ENCODE measurements at places on chromosomes 7 and 10.

- no peak for DNase-seq
Observed at GRCh38 chr10:132224343-132225072, 37.8 kb downstream of the DPYSL4 start.

DNA sequence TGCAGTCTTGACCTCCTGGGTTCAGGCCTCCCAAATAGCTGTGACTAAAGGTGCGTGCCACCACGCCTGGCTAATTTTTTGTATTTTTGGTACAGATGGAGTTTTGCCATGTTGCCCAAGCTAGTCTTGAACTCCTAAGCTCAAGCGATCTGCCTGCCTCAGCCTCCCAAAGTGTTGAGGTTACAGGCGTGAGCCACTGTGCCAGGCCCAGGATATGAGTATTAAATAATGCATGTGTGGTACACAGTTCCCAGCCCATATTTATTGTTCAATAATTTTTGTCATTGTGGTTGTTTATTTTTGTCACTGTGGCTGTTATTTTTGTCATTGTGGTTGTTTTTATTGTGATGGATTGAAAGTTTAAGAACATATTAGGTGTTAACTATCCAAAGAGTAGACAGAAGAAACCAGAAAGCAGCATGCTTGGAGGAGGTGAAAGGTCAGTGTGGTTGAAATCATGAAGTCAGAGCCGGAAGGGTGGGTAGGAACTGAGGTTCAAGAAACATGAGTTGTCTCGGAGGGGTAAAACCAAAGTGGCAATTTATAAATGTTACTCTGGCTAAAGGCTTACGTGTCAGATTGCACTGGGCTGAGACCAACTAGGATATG lies 45.0 kb downstream of the MRC1 start:
- DNase-seq: no peak

DNA sequence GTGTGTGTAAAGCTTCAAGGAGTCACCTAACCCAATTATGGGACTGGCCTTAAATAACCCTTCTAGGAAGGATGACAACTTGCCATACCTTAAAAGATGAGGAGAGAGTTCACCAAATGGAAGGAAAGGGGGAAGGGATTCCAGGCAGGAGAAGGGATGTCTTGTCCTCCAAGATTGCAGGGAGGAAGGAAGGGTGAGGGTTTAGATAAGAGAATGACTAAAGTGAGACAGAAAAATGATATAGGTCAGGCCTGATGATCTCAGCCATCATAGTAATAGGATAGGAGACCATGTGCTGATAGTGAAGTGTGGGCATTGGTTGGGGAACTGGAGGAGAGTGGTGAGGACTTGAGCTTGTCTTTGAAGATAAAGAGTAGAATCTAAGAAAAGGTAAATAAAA lies 7.7 kb upstream of the TMEM26 start:
- DNase-seq: no peak

- DNase-seq: no peak
Observed at GRCh38 chr10:80161321-80162083, 29.0 kb downstream of the PLAC9 start.

GRCh38 chr7:13910805-13911551 lies 78.5 kb downstream of the ETV1 start:
- no peak for DNase-seq

DNA sequence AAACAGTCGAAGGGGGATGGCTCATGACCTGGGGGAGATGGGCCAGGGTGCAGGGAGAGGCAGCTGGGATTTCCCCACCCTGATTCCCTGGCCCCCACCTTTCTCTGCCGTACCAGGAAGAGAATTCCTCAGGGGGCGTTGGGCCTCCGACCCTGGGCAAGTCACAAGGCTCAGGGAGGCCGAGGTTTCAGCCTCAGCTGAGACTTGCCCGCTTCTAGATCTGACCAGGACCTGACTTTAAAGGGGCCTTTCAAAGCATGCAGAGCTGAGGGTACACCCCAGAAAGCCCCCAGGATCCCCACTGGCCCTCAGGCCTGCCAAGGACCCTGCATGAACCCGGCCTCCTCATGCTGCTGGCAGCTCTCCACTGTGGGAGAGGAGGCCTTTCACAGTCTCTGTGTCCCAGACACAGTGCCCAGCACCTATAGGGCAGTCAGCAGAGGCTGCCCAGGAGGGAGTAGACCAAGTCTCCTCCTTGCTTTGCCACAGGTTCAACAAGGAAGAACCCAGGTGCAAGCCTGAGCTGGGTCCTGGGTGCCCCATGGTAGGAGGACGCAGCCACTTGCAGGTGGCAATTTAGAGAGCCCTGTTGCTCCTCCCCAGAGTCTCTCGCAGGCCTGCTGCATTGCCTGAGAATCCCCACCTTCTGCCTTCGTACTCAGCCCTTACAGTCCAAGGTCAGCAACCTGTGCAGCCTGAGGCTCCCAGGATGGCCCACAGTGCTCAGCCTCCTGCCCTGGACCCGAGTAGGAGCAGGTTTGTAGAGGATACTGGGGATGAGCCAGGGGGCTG lies 89.3 kb downstream of the CHST15 start:
- no peak for DNase-seq

DNA sequence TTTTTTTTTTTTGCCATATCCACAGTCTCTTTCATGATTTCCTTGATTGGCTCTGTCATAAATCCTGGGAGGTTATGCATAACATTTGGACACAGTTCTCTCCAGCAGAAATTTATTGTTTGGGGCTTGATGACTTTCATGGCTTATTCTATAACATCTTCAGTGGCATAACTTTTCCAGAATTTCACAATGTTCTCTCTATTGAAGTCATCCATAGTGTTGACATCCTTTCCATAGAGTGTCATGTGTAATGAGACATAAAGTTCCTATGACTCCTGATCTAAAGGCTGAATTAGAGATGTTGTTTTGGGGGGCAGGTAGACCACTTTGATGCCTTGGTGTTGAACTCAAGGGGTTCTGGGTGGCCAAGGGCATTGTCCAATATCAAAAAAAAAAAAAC lies 36.7 kb upstream of the STK17A start:
- DNase-seq: no peak

DNA sequence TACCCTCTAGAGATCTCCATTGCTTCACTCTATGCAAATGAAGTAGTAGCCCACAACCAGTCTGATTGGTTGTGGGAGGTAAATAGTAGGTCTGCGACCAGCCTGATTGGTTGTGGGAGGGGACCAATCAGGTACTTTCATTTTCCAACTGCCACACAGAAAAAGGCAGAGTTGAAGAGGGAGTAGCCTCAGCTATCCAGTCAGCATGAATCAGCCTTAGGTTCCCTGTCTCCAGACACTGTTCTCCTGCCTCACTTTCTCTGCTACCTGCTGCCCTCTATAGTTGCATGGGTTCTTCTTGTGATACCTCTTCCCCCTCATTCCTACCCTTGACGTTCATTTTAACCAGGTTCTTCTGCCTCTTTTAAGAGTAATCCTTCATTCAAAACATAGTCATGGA lies 114.5 kb upstream of the LYZL1 start:
- DNase-seq: no peak

- DNase-seq: no peak
Observed at GRCh38 chr7:71775648-71776047, 636.5 kb downstream of the CALN1 start.

GRCh38 chr7:11335947-11336346 lies 362.3 kb downstream of the PHF14 start:
- no peak for DNase-seq

DNA sequence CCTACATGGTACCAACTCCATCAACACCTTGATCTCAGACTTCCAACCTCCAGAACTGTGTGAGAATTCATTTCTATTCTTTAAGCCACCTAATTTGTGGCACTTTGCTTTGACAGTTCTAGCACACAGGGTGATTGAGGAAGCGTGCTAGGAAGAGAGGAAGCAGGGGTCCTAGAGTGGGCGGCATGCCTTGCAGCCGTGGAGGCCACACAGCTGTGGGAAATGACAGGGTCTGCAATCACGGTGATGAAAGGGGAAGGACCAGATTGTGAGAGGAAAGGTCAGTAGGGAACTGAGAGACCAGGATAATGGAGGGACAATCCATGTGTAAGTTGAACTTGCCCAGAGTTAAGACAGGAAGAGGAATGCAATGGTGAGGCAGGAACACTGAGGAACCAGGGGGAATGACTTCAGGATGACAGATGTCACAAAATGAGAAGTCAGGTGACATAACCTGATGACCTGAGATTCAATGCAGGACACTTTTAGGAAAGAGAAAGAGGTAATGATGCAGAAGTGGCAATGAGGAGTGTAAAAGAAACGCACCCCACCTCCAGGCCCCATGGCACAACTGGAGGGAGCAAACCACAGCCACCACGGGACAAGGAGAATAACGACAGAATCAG lies 87.3 kb upstream of the PIK3CG start:
- DNase-seq: no peak

DNA sequence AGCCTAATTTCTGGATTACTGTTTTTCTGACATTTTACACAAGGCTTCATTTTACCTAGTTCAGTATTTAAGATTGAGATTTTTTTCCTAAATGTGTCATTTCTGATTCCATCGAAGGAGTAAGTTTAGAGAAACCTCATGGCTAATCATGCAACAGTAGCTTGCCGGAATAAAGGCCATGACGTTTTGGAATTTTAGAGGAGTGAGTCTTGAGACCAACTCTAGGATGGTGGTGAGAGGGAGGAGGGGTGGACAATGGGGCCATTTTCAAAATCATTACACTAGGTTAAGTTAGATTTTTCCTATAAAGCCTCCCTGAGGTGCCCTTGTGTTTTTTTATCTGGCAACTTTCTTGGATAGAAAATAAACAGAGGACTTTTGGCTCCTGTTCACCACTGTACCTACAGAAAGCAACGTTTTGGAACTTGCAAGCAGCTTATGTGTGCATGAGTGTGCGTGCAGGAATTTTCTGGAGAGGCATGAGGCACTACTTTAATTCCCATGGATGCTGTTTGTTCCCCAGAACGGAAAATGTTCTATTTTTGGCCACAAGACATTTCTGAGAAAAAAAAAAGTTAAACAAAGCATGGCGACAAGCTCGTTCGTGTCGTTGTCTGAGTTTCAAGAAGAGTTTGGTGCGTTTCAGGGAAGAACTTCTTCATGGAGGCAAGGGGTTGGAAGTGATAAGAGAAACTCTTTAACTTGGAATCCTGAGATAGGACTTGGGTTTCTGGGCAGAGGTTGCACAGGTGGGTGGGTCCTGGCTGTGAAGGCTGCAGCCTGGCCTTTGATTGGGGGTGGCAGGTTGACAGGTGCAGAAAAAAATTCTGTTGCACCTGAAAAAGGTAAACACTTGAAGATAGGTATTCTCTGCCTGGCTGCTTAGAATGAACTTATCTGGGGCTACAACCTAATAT lies 178.1 kb downstream of the PTEN start:
- no peak for DNase-seq

DNA sequence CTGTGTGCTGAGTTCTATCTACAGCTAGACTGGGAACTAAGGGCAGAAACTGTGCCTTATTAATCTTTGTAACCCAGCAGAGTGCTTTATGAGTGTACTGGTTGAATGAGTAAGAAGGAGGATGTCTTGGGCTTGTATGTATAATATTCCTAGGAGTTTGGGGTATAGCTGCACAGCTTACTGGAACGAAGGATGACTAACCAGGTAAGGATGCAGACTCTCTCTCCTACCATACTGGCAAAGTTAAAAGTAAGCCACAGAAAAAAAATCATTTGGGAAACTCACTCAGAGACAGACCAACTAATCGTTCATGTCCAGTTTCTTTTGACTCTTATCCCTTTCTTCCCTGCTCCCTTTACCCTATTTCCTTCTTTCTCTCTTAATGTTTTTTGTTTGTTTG lies 1.4 kb upstream of the DHTKD1 start:
- no peak for DNase-seq

DNA sequence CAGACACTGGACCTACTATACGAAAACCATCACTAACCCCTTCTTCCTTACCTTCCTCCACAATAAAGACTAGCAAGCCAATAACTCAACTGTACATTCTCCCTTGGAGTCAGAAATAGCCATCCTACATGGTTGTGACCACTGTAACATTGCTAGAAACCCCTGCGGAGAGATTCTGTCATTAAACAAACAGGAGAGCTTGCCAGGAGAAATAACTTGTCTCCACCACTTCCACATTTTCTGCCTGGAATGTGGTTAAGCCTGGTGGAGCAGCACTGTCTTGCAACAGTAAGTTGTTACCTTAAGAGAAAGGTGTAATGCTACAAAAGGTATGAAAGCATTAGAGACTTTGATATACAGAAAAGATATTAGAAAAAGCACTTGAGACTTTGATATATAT lies 45.8 kb downstream of the THSD7A start:
- DNase-seq: no peak

- DNase-seq: no peak
Observed at GRCh38 chr10:103188853-103189252, 4.2 kb downstream of the NT5C2 start.

DNA sequence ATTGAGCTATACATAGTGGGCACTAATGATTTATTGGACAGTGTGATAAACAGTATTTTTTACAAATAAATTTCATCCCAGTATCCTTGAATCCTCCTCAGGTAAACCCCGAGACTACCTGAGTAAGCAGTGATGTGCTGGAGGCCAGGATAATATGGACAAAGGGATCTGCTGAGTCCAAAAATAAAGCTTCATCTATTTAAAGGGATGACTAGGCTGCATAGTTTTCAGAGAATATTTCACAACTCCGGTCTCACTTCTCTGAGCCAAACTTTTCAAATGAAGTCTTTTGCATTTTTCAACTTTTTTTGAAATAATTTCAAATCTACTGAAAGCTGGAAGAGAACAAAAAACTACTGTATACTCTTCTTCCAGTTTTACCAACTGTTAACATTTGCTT lies 2.5 kb downstream of the ACTR3B start:
- no peak for DNase-seq

DNA sequence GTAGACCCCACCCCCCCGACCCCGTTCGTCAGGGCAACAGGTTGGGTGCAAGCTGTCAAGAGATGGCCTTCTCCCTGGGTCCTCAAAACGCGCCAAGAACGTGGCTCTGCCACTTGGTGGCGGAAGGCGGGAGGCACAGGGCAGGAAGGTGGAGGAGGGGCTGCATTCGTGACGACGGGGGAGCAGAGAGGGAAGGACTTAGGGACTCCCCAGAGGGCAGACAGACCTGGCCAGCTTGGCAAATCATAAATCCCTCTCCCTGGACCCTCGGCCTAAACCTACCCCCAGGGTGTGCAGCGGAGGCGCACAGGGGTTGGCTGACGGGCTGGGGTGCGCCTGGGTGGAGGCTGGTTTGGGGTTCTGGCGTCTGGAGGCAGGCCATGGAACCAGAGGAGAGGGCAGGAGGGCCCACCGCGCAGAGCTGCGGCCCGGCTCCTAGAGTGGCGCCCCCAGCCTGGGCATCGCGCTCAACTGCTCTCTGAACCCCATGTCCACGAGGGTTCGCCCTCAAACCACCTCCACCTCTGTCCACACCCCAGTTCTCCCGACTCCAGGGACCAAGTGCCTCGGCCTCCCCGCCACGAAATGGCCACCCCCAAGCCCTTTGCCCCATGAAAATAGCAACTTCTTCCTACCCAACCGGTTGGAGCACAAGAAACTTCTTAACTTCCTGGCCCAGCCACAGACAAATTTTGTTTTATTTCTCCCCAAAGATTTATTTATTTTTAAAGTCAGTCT lies 10.8 kb upstream of the GATA3 start:
- DNase-seq: no peak

- no peak for DNase-seq
Observed at GRCh38 chr7:83338277-83338950, 175.7 kb upstream of the PCLO start.

DNA sequence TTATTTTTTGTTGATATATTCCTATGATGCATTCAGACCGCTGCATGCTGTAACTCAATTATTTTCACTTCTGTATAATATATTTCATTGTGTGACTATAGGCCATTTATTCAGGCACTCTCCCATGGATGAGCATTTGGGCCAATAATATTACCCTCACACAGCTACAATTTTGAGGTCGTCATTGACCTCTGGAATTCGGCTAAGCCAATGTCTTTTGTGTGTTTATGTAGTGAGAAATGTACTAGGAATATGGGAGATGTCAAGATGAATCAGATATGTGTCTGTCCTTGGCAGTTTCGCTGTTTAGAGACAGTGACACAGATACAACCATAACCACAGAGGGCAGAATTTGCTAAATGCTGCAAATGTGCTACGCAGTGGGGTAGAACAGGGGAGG lies 474.2 kb downstream of the ADRA2A start:
- DNase-seq: no peak
